Stimulated activated memory B cell treated with anti-CD40 and anti-IgM and Interleukin-4, amounts not matched to agents 10 μg/mL and 1 μg/mL and 100 μg/mL, for 72 hours (primary cell): ENCODE measurements at places on chromosomes 5 and 9.
A peak's percentile ranks its signal among the peaks of the same experiment; 100 is the strongest.

- ATAC-seq = peak; percentile 55
Measured at GRCh38 chr9:99000476-99001395, 57.0 kb downstream of the COL15A1 start.

GRCh38 chr5:170200876-170201275 lies 31.9 kb upstream of the C5orf58 start:
- no peak for ATAC-seq

GRCh38 chr9:83266666-83267496 lies 203.9 kb upstream of the RASEF start:
- peak; percentile 34 for ATAC-seq

- no peak for ATAC-seq
Measured at GRCh38 chr5:129724222-129724621, 23.7 kb upstream of the MINAR2 start.

DNA sequence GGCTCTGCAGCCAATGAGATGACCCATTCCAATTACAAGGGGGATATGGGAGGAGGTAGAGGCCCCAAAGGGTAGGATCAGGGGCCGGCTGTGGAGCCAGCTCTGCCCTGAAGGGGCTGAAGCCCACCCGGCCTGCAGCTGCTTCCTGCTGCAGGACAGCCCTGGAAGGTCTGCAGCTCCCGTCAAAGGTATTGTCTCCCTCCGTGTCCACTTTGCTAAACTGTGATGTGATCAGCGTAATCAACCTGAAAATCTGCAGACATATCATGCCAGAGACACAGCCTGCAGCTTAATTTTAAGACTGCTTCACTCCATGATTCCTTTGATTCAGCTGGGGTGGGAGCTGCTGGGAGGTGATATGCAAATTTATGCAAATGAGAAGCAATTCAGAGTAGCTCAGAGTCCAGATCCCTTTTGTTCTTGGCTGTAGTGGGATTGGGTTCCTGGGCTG lies 90.7 kb downstream of the GADD45G start:
- ATAC-seq = no peak

DNA sequence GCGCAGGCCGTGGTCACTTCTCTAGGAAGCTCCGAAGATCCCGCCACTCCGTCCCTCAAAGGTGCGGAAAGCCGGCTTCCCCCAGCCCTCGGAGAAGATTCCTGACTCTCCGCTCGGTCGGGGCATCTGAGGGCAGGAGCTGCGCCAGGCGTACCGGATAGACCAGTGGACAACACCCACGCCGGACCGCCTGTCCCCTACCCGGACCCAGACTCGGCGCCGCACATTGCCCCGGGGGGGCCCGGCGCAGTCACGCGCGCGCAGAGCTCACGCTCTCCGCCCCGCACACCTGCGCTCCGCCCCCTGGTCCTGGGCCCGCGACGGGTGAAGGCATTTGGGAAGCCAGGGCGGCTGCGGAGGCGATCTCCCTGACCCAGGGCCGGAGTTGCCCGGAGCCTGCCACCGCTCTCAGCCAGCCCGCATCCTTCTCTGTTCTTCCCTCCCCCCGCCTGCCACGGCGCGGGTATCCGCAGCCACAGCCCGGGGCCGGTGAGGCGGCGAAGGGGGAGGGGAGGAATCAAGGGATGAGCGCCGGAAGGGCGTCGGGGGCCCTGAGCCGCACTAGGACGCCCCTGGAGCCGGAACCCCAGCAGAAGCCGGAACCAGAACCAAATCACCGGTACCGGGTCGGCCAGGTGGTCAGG lies 448 bp downstream of the RELL2 start:
- ATAC-seq = peak; percentile 71

DNA sequence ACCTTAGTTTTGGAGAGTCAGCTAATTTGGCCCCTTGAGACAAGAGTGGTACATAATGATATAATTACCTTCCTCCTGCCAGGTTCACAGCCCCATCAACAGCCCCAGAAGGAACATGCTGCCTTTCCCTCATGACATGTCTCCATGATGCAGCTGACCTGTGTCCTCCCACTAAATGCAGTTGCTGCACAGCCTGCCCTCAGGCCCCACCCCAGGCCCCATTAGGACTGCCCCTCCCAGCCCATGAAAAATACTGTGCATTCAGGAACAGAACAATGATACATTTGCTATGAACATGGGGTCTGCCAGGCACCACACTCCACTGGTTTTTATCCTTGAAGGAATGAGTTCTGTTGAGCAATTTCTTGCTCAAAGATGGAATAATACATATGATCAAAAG lies 176.4 kb downstream of the C5orf15 start:
- no peak for ATAC-seq

DNA sequence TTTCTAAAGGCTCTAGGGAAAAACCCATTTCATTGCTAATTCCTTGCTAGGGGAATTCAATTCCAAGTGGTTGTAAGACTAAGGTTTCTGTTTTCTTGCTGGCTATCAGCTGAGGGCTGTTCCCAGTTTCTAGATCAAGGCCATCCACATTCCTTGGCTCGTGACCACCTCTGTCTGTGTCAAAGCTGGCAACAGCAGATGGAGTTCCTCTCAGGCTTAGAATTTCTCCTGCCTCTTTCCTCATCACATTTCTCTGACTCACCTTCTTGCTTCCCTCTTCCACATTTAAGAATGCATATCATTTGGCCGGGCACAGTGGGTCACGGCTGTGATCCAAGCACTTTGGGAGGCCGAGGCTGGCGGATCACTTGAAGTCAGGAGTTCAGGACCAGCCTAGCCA lies 19.0 kb downstream of the DAB2IP start:
- no peak for ATAC-seq

DNA sequence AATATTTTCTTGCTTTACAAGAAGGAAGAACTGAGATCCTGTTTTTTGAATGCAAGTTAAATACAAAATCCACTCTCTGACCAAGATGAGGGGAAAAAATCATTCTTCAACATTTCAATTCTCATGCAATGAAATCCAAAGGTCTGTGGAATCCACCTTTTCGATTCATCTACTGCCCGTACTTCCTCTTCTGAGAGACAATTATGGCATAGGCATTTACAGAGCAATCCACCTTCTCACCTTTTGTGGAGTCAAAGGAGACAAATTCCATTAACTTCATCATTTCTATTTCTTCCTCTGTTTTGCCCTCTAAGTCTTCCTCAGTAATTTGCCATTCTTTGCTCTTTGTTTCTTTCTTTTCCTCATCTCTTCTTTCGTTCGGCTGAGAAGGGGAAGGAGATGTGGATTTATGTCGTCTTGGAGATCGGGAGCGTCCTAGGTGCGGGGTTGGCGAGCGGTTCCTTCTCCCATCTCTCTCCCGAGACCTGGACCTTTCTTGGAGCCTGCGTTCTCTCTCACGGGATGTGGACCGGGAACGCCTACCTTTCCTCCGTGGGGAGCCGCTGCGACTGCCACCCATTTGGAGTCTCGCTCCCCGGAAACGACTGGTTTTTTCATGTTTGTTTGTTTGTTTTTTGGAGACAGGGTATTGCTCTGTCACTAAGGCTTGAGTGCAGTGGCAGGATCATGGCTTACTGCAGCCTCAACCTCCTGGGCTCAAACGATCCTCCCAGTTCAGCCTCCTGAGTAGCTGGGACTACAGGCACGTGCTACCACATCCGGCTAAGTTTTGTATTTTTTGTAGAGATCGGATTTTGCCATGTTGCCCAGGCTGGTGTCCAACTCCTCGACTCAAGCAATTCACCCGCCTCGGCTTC lies 24.3 kb upstream of the AFF4 start:
- ATAC-seq = no peak

DNA sequence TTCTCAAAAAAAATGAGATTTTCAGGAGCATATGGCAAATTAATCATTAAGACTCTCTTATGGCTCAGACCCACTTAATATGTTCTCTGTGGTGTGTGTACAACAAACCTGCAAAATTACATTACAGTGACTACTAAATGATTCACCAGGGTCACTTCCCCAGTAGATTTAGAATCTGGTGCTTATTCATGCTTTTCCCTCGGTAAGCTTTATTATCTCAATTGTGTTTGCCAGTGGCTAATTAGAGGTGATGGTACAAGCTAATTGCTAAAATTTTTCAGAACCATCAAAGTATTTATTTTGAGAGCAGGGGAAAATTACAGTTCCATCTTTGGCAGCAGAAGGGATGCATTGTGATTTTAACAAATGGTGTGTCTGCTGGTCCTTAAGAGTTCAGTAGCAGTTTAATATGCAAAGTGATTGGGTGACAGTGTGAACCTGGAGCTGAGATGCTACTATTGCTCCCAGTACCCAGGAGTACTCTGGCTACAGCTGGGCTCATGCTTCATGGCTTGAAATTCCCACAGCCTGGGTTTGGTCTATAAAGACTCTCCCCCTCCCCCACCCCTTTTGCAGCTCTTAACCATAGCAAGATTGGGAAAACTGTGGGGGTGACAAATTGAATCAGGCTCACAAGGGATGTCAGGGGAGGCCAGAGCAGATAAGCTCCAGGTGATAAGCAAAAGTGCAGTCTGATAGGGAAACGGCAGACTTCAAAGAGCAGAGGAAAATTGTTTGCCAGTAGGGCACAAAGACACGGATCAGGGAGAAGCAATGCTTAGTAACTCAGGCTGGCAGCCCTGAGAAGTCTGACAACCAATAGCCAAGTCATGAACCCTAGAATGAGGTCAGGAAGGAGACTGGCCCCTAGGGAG lies 92.8 kb upstream of the RAD23B start:
- ATAC-seq = no peak

DNA sequence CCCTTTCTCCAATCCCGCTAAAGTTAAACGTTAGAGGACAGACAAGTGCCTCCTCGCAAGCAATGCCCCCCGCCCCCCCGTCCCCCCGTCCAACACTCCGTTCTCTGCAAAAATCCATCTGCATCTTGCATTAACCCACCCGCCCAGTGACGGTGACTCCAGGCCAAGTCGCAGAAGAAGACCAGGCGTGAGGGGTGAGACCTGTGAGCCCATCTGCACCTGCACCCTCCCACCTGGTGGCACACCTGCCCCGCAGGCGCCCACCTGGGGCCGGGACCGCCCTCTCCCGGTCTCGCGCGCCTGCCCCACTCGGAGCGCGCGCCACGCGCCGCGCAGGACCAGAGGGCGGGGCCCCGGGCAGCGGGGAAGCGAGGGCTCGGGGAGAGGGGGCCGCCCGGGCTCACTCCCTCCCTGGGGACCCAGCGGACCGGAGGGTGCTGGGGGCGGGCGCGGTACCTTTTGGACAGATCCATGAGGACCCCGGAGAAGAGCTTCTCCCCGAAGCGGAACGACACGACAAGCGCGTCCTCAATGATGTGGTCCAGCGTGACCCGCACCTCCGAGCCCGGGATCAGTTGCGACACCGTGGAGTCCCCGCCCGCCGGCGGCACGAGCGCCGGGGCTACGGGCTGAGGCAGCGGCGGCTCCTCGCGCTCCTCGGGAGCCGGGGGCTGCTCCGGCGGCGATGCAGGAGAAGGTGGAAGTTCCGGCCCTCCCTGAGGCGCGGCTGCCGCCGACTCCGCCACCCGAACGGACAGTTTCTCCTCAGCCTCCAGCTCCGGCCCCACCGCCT lies 705 bp downstream of the PWWP2A start:
- peak; percentile 57 for ATAC-seq

GRCh38 chr9:73269430-73270101 lies 117.9 kb downstream of the ANXA1 start:
- no peak for ATAC-seq

- no peak for ATAC-seq
Measured at GRCh38 chr9:134223591-134224122, 59.3 kb upstream of the RNU6ATAC start.

GRCh38 chr9:114339130-114339908 lies 9.7 kb downstream of the ORM2 start:
- peak; percentile 80 for ATAC-seq

GRCh38 chr5:94540856-94541494 lies 77.4 kb downstream of the KIAA0825 start:
- ATAC-seq = no peak

GRCh38 chr9:87698069-87698809 lies 27.7 kb upstream of the CTSL start:
- ATAC-seq = no peak

GRCh38 chr9:93200989-93201334 lies 17.0 kb downstream of the WNK2 start:
- ATAC-seq = no peak

- ATAC-seq = peak; percentile 56
Measured at GRCh38 chr5:53820119-53820801, 259.8 kb downstream of the NDUFS4 start.

- peak; percentile 79 for ATAC-seq
Measured at GRCh38 chr5:172910828-172911627, 48.2 kb upstream of the RPL26L1 start.

DNA sequence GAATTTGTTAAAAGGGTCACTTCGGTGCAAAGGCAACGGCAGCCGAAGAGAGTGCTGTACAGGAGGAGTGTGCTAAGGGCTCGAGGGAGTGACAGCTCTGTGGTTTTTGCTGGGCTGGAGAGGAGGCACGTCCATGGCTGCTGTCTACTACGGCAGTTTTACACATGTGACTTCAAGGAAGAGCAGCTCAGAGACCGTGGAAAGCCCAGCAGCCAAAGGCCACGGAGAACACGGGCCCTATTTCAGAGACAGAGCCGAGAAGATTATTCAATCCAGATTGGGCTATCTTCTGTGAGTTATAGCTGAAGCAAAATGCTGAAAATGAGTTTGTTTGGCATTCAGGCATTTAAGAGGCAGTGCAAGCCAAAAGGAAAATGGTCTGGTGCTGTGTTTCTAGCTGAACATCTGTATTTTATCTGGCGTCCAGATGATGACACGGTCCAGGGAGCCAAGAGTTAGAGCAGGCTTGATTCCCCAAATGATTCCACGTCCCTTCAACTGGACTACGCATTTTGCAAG lies 96.4 kb downstream of the RFK start:
- no peak for ATAC-seq

GRCh38 chr5:160326981-160327380 lies 14.6 kb upstream of the CCNJL start:
- no peak for ATAC-seq

- ATAC-seq = no peak
Measured at GRCh38 chr5:78547731-78548615, 100.6 kb downstream of the LHFPL2 start.

DNA sequence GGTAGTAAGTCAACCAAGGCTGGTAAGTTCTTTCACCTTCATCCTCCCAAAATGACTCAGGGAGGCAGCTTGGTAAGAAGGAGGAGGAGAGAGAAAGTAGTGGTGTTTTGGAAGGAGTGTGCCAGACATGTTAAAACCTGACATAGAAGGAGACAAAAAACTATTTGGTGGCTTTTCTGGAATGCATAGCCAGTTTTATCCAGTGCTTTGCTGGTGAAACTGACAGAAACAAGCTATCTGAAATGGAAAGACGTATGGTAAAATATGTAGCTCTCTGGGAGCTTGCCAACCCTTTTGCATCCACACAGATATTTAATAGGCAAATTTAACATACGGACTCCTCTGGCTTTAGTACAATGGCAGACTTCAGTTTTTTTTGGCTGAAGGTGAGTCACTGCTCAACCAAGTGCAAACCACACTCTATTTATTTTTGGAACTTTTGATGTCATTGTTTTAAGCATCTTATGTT lies 45.4 kb downstream of the RAB14 start:
- peak; percentile 94 for ATAC-seq

GRCh38 chr5:40932766-40933165 lies 23.5 kb downstream of the C7 start:
- no peak for ATAC-seq

DNA sequence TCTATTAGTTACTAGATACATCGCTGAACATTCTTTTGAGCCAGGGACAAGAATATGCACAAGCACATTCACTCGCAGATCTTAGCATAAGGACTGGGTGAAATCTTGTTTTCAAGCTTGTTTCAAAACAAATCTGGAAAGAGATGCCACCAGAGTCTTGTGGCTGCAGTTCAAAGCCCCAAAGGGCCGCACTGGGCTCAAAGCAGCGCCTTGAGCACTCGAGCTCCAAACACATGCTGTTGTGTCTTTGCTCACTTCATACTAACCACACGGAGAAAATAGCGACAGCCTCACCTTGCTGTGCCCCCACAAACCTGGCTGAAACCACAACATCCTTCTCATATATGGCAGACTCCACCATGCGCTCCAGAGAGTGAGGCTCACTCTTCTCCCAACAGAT lies 34.2 kb upstream of the IL7R start:
- ATAC-seq = no peak
